ENCODE measurements at places on chromosomes 7 and 10. TPM values are rescaled to one million over a fixed set of nuclear protein-coding genes. Genes with fewer than 3 reads are reported as not detected.

GRCh38 chr7:128000854-128001265, 30.4 kb downstream of the LRRC4 start:
- ATAC-seq: no peak

GRCh38 chr10:101841826-101842225, 1.8 kb downstream of the KCNIP2 start:
- ATAC-seq: no peak

- no peak for ATAC-seq
Observed at GRCh38 chr10:112546474-112546873, 99.5 kb downstream of the VTI1A start.

GRCh38 chr10:71909399-71910083, 54.7 kb upstream of the CHST3 start:
- no peak for ATAC-seq

DNA sequence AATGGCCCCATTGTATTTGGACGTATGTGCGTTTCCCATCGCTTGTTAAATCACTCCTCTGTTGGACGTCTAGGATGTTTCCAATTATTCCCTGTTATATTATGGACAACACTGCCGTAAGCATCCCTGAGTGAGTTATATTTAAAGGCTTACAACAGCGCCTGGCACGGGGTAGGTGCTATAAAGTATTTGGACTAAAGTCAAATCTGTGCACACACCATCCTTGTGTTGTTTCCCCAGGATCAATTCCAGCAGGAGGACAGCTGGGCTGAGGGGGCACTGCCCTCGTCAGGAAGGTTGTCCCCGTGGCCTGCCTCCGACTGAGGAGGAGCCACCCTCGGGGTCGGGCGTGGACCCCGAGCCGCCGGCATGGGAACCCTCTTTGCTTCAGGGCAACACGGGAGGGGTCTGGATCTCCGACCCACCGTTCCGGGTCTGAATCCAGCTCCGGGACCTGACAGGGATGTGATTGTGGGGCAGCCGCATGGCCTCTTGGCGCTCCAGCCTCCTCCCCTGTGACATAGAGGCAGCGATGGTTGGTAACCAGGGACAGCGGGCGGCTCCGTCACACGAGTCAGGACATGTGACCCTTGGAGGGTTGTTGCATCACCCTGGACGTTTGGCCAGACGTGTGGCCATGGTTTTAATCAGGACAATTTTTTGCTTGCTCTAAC, 1.5 kb upstream of the JAKMIP3 start:
- ATAC-seq: no peak

- no peak for ATAC-seq
Observed at GRCh38 chr10:71530781-71531180, 134.1 kb downstream of the CDH23 start.

- ATAC-seq: peak; percentile 91
Observed at GRCh38 chr7:26398427-26398755, 106.7 kb downstream of the SNX10 start.

DNA sequence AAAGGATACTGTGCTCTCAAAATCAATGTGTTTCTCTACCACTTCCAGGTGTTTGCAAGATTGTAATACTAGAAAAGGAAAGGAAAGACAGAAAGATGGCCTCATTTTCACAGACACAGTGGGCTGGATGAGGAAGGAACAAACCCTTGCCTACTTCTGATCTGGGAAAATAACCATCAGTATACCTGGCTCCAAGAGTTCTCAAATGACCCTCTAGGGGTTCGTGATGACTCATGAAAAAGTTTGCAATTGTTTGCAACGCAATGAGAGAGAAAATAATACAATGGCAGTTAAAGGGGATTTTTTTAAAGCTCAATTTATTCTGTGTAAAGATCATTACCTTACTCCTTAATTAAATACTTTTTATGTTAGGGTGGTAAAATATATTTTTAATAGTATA, 197.6 kb upstream of the INHBA start:
- no peak for ATAC-seq

GRCh38 chr10:64379898-64380297, 858.7 kb downstream of the REEP3 start:
- ATAC-seq: no peak

GRCh38 chr10:80186364-80187012, 18.8 kb downstream of the ANXA11 start:
- peak; percentile 43 for ATAC-seq

DNA sequence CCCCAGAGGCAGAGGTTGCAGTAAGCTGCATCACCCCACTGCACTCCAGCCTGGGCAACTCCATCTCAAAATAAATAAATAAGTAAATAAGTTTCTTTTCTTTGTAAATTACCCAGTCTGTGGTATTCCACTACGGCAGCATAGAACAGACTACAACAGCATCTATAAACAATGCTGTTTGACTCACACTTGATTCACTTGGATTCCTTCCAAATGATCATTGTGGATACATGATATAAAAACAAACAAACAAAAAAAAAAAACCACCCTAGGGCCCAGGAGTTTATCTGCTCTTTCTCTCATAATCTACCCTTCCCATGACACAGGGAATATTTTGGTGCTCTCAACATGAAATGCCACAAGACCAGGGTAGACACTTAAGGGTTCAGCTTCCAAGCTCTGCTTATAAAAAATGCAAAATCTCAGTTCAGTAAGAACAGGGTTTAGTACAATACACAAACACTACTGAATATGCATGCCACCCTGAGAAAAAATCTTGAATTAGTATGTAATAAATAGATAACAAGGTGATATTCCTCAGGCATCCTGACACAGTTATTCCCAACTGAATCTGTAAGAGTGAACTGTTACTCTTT, 200.9 kb downstream of the FAM107B start:
- ATAC-seq: no peak

DNA sequence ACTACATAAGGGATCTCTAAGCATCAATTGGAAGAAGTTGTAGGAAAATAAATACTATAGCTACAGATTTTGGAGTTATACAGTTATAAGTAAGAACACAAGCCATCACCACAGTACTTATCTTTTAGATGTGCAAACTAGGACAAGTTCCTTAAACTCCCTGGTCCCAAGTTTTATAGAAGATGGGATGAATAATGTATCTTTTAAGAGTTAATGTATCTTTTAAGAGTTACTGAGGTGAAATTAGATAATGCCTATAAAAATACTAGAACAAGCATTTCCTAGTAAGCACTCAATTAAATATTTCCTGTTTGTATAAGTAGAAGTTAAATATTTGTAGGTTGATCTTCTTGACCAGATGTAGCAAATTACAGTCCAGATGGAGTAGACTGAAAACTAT, 56.8 kb downstream of the SEMA3A start:
- no peak for ATAC-seq

DNA sequence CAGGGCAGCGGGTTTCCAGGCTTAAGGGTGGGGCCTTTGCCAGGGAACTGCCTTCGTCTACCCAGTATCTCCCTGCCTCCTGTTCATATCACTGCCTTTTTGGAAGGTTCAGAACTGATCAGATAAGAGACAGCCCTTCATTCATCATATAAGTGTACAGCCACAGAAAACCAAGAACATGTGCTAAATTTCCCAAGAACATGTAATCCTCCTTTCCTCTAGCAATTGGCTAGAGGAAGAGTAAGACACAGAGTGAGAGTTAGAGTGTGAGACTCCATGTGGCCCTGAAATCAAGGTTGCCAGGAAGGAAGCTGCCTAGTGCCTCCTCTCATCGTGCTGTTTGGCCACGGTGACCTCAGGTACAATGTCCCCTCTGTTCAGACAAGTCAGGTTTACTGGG, 770.9 kb downstream of the TNS3 start:
- ATAC-seq: no peak

- no peak for ATAC-seq
Observed at GRCh38 chr10:12549297-12549696, 199.9 kb downstream of the CAMK1D start.

- ATAC-seq: no peak
Observed at GRCh38 chr7:170551-171363, 21.6 kb upstream of the FAM20C start.

DNA sequence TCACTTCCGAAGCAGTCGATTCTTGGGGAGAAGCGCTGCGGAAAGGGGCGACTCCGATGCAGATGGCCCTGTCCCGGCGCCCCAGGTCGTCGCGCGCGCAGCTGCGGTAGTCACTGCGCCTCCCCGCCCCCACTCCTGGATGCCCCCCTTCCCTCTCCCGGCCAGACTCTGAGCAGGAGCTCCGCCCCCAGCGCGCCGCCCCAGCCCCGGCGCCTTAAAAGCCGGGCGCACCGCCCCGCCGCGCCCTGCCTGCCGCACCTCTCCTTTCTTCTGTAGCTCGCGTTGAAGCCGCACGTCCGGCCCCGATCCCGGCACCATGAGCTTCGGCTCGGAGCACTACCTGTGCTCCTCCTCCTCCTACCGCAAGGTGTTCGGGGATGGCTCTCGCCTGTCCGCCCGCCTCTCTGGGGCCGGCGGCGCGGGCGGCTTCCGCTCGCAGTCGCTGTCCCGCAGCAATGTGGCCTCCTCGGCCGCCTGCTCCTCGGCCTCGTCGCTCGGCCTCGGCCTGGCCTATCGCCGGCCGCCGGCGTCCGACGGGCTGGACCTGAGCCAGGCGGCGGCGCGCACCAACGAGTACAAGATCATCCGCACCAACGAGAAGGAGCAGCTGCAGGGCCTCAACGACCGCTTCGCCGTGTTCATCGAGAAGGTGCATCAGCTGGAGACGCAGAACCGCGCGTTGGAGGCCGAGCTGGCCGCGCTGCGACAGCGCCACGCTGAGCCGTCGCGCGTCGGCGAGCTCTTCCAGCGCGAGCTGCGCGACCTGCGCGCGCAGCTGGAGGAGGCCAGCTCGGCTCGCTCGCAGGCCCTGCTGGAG, at the start of gene INA:
Gene INA, plus strand, starts transcription at position 243 of the 817 bp plus-strand sequence. Its CDS starts 74 bp downstream, at position 317.
- ATAC-seq: peak; percentile 34

DNA sequence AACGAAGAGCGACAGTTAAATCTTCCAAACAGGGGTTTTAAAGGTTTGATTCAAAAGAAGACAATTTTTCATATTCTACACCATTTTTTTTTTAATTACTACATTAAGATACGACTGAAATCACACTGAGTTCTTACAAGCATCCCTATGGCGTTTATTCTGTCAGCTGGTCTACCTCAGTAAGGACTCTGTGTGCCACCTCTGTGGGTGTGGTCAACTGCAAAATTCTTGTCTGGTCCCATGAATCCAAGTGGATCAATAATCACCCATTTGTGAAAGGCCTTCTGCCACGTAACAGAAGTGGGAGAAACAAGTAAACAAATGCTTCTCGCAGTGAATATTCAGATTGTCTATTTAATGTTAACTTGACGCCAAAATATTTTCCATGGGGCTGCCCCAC, 104.1 kb downstream of the GRB10 start:
- no peak for ATAC-seq

- ATAC-seq: no peak
Observed at GRCh38 chr7:78690174-78690573, 763.3 kb downstream of the MAGI2 start.

DNA sequence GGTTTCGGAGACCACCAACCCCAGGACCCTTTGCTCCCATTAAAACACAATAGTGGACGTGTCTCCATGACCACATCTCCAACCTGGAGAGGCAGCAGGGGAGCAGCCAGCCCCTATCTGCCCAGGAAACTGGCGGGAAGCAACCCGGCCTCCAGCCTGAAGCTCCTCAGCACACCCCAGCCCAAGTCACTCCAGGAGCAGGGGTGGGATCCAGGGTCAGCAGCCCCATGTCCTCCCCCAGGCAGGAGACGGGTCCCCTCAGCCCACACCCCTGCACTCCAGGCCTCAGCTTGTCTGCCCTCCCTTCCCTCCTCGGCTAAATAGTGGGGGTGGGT, 601 bp downstream of the ADAM8 start:
- no peak for ATAC-seq

DNA sequence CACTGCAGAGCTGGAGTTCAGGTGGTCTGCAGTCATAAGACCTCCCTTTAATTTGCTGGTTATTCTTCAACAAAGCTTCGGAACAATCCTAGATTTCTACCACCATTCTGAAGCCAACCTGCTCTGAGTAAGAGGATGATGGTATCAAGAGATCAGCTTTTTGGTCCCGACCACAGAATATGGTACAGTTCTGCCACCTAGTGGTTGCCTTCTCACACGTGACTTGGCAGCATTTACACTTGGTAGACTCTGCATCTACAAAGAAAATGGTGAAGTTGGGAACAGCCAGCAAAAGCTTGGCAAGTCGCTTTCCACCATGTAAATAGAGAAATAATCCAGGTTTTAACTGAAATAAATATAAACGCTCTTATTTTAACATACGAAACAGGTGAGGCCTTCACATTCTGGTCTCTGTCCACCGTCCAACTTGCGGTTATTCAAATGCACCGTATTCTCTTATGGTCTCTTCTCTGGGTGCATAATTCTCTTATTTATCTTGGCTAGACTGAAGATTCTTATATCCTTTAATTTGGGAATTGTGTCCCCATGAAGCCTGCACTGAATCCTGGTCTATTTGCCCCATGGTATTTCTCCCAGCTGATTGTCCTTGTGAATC, 173.9 kb upstream of the GRM3 start:
- ATAC-seq: peak; percentile 88

DNA sequence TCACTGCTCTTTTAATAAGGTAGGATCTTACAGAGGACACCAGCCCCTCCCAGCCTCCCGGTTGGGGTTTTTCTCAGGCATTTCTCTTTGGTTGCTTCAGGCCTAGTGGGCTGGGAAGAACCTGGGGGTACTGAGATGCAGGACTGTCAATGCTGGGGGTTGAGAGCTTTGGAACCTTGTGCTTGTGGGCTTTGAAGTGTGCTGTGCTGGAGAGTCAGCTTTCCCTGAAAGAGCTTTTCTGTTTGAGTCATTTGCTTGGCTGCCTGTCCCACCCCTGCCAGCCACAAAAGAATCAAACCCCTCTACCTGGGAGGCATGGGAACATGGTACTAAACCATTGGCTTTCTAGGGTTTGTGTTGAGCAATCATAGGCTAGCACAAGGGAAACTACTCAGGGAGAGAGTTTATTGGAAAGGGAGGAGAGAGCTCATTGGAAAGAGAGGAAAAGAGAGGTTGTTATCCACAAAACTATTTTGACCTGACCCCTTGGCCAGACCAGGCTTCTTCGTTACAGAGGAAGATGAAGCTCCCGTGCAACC, 1.4 kb downstream of the SCD start:
- no peak for ATAC-seq

DNA sequence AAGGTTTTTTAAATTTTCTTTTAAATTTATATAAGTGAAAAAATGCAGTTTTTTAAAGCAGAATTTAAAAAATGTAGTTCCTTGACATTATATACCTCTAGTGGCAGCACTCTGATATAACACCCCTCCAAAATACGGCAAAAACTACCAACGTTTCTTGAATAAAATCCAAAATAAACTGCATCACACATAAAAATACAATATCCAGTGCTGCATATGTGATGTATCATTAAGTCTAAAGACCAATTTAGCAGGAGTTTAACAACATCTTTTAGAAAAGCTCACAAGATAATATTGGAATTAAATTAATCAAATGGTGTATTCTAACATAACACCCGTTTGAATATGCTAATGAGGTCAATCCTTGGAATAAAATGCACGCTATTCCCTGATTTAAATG, 1.4 kb downstream of the TCERG1L start:
- ATAC-seq: no peak

The PRF1 gene
- 0.25 TPM for total RNA-seq

The TDRD1 gene
- total RNA-seq: 0.04 TPM

The GRM3 gene
- 3.3 TPM for total RNA-seq

The ANKRD16 gene
- total RNA-seq: 11.4 TPM

The CYP2E1 gene
- total RNA-seq: 1.4 TPM

The SNX13 gene
- total RNA-seq: 37.9 TPM

The ANKRD26 gene
- total RNA-seq: 39.4 TPM

The SUN3 gene
- total RNA-seq: not detected

The HOXA6 gene
- 26.4 TPM for total RNA-seq

The STK31 gene
- 1.7 TPM for total RNA-seq

The NRG3 gene
- 0.36 TPM for total RNA-seq

The EIF3B gene
- total RNA-seq: 53.0 TPM

All from motor neuron (in vitro differentiated cells).